Anterior cingulate cortex (tissue), 58 donors: ENCODE measurements at places on chromosomes 3 and 15.

- DNase-seq, result no peak
Observed at GRCh38 chr3:111547631-111548030, 5.6 kb downstream of the CD96 start.

GRCh38 chr3:54936561-54936960, 8.7 kb upstream of the LRTM1 start:
- DNase-seq, result no peak

- no peak for DNase-seq
Observed at GRCh38 chr15:78034495-78035191, 42.9 kb downstream of the TBC1D2B start.

- no peak for DNase-seq
Observed at GRCh38 chr3:38828681-38829080, 12.7 kb upstream of the SCN10A start.

DNA sequence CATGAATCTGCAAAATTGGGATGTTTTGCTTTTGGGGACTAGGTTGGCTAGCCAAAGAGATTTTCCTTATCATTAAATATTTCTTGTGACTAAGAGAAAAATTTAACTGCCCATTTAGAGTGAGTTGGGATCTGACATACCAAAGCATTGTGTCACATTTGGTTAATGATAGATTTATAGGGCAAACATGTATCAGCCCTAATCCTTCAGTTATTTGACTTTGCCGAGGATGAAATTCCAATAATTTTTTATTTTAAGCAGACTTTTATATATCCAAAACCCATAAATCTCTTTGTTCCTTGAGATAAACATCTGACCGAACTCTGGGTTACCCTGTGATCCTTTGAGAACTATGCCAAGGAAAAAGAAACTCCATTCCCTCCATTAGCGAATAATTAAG, 218.9 kb downstream of the CDIN1 start:
- no peak for DNase-seq

DNA sequence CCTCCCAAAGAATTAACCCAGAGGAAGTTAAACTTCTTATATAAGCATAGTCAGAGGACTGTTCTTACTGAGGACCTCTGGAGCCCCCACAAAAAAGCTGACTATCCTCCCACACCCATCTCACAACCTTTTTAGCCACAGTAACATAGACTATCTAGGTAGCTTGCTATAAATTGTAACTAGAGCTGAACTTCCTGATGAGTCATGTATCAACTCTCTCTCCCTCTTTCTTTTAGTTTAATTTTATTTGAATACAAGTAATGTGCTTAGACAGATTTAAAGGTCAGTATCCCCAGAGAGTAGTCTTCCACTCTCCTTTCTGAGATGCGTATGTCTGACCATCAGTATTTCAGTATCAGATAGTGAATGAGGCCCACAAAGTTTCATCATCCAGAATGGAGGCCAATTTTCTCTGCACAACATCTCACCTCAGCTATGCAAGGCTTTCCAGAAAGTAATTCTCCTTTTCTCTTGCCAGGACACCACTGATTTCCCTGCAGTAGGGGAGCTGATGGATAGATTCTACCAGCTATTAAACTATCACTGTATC, 104.0 kb upstream of the MYRIP start:
- no peak for DNase-seq

- no peak for DNase-seq
Observed at GRCh38 chr15:27448986-27449385, 478.0 kb downstream of the GABRG3 start.

DNA sequence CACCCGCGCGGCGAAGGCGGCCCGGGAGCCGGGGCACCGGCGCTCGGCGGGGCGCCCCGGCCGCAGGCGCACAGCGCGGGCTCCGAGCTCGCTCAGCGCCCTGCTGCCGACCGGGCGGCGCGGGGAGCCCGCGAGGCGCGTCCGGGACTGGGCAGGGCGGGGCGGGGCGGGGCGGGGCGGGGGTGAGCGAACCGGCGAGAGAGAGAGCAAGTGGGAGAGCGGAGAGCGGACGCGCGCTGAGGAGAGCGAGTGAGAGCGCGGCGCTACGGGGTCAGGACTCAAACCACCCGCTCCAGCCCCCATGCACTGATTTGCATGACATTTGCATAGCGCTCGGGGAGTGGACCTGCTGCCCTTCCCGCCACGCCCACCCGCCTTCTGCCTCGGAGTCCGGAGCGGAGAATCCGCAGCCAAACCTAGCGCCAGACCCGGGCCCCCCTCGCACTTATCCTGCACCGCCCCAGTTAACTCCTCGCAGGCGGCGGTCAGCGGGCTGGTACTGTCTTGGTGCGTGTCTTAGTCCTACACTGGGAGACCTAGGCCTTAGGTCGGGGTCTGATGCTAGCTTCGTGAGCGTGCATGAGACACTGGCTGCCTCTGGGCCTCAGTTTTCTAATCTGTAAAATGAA, at the start of gene MYLK:
TSS of gene MYLK (minus strand) at position 130 of the 629 bp plus-strand sequence. CDS start 90,491 bp downstream, outside the sequence.
- no peak for DNase-seq

DNA sequence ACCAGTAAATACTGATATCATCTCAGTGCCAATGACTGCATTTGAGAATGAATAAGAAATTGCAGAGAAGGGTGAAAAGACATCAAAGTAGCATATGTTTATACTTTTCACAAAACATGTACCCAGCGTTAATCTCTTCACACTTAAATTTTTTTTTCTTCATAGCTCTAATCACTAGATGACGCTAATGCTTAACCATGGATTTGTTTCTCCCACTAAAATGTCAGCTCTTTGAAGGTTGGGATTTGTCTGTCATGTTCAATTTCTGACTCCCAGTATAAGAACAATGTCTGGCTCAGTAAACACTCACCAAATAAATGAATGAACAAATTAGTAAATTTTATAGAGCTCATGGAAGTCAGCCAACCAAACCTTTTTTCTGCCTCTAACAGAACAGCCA, 78.3 kb upstream of the LMCD1 start:
- no peak for DNase-seq

DNA sequence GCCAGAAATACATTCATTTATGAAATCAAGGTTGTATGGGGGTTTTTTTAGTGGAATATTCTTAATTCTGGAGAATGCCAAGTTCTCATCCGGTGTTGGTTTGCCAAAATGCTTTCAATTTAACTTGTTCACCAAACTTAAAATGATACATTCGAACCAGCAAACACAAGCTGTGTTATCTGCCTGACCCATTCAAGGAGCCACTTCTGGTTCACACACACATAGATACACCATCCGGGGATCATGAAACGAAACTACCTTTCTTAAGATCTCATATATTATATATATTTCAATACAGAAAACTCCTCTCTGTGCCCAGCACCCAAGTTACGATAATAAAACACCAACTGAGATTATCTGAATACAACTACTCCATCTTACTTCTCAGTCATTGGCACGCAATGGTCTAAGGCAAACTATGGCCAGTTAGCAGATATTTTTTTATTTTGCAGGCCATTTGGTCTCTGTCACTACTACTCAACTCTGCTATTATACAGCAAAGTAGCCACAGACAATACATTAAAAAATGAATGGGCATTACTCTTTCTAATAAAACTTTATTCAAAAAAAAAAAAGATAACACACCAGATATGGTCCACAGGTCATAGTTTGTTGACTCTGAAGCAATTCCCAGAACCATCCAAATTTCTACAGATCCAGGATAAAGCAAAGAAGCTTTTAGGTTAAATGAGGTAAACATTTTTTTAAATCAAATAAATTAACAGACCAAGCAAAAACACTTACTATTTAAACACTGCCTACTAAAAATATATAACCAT, 89.6 kb downstream of the TBL1XR1 start:
- DNase-seq, result no peak

- no peak for DNase-seq
Observed at GRCh38 chr3:129054605-129055104, 5.9 kb upstream of the GP9 start.

DNA sequence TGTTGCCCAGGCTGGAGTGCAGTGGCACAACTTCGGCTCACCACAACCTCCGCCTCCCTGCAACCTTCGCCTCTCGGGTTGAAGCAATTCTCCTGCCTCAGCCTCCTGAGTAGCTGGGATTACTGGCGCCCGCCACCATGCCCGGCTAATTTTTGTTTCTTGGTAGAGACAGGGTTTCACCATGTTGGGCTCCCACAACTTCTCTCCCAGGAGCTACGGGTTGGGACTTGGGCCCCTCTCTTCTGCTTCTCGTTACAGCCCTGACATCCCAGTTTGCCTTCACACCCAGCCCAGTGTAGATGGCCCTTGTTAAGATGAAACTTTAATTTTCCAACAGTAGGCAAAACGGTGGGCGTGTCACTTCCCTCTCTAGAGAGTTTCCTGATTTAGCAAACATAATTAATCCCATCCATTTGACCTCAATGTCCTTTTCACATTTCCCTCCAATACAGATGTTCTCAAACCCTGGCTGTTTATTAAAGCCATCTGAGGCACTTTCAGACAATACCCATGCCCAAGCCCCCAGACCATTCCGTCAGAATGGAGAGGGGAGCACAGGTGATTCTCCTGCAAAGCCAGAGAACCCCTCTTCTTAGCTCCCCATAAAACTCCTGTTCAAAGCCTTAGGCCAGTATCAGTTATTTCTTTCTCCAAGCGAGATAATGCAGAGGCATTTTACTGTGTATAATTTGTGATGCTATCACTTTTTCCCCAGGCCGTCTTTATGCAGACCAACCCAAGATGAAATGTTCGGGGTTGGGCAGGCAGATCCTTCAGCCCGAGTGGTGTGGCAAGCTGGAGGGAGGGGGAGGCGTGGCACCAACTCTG, 245.7 kb downstream of the XXYLT1 start:
- no peak for DNase-seq

DNA sequence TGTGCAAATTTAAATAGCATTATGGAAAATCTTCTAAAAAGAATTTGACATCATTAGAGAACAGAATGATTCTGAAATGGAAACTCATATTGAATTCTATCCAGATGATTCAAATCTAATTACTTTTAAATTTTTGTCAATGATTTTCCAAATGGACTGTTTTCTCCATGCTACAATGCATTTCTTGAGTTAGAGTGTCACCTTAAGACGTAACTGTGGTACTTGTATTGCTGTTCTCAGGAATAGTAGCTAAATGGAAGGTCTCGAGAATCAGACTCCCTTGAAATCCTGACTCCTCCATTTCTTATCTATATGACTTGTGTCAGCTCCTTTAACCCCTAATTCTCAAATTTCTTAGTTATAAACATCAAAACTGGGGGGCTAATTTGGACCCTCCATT, 102.3 kb downstream of the P2RY1 start:
- no peak for DNase-seq

DNA sequence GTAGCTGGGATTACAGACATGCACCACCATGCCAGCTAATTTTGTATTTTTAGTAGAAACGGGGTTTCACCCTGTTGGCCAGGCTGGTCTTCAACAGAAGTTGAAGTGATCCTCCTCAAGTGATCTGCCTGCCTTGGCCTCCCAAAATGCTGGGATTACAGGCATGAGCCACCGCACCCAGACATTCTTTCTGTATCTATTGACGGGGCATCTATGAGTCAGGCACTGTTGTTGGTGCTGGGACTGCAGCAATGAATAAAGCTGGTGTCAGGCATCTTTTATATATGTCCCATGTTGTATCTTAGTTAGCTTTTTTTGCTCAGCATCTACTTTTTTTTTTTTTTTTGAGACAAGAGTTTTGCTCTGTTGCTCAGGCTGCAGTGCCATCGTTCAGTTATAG, 47.6 kb upstream of the ULK4 start:
- DNase-seq, result no peak

DNA sequence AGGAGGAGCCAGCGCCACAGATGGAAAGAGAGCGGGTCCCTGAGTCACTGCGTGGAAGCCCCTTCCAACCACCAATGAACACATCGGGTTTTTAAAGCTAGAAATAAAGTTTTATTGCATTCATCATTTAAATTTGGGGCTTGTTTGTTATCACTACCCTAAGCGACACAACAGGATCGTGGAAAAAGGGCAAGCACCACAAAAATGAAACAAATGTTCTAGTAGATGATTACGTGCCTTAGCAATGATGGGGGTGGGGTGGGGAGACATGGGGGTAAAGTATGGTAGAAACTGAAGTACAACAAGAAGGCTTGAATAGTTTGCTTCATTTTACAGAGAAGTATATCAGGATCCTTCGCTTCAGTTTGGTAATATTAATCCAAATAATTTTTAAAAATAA, 221.6 kb upstream of the ATP10A start:
- DNase-seq, result no peak

DNA sequence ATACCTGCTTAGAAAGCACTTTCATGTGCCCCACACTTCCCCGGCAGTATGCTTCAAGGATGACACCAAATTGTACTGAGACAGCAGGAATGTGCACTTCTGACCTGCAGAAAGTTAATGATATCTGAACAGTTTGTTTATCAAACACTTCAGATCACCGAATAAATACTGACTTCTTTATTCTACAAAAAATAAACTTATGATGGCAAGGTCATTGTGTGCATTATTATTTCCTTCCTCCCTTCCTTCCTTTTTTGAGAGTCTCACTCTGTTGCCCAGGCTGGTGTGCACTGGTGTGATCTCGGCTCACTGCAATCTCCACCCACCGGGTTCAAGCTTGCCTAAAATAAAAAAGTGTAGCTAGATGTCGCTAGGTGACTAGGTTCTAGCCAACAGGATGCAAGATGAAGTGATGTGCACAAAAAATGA, 80.3 kb downstream of the FAIM start:
- DNase-seq, result no peak

- DNase-seq, result no peak
Observed at GRCh38 chr3:16897254-16897926, 12.6 kb downstream of the PLCL2 start.

DNA sequence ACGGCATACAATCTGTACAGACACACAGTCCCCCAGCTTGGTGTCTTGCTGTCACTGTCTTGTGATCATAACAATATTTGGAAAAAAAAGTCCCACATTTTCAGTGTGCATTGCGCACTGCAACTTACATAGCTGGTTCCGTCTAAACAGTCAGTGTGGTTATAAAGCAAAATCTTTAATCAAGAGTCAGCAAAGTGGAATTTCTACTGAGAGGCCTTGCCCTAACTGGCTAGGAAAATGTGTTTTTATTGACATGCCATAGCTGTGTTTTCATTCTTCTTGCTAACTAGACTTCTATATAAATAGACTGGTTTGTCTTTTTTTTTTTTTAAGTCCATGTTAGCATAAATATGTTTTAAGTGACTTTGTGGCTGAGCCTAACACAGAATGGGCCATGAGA, 174.8 kb downstream of the POLR2M start:
- no peak for DNase-seq

- peak; percentile 11 for DNase-seq
Observed at GRCh38 chr3:149879872-149880271, 66.9 kb downstream of the RNF13 start.

- no peak for DNase-seq
Observed at GRCh38 chr3:10620833-10621082, 115.4 kb upstream of the ATP2B2 start.

GRCh38 chr3:30440880-30441279, 165.5 kb upstream of the TGFBR2 start:
- no peak for DNase-seq

DNA sequence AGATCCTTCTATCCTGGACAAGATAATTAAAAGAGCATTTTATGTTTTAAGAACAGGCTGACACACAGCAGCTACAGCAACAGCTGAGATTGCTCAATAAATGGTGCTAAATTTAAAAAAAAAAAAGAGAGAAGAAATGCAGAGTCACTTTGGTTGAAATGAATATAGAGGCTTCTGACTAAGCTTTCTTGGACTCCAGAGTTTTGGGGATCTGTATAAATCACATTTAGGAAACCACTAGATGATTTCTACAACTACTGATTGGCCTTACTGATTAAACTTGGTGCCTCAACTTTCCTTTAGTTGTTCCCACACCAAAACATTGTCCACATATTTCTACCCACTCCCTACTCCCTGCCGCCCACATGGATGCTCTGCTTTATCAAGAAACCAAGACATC, 132.9 kb upstream of the ZBTB20 start:
- no peak for DNase-seq

GRCh38 chr3:102722317-102722716, 287.5 kb downstream of the ZPLD1 start:
- DNase-seq, result no peak

- no peak for DNase-seq
Observed at GRCh38 chr3:52688266-52688665, 2.4 kb downstream of the GNL3 start.
